Lung (tissue), 17 donors: ENCODE measurements at places on chromosomes 13 and 19. TPM values are rescaled to one million over a fixed set of nuclear protein-coding genes. Genes with fewer than 3 reads are reported as not detected.

SLC44A2 gene
- 115 TPM for total RNA-seq

SIAH3 gene
- total RNA-seq: 0.03 TPM

CRX gene
- total RNA-seq: not detected

PTPRS gene
- total RNA-seq: 96.7 TPM

CEACAM8 gene
- 0.18 TPM for total RNA-seq

HSD17B14 gene
- total RNA-seq: 17.9 TPM

ZNF599 gene
- 9.3 TPM for total RNA-seq

KIR2DL1 gene
- 0.46 TPM for total RNA-seq

GPX4 gene
- 365 TPM for total RNA-seq

DNA sequence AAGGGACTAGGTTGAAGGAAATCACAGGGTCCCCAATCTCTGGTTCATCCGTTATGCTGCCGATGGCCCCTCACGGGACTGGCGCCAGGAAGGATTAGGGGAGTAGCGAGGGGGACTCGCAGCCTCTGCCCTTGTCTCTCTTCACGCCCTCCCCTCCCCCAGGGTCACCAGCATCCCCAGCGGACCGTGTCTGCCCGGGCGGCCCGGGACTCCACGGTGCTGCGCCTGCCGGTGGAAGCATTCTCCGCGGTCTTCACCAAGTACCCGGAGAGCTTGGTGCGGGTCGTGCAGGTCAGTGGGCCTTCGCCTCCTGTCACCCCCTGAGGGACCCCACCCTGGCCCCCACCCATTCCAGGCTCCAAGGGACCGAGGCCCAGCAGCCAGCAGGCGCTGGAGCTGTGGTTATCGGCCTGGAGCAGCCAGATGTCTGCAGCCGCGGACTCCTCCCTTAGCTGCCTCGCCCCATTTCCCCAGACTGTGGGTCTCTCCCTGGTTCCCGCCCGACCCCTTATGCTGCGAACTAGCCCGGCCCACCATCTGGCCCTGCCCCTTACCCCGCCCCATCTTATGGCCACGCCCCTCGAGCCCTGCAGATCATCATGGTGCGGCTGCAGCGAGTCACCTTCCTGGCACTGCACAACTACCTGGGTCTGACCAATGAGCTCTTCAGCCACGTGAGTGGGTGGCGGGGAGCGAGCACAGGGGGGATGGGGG is 5.4 kb downstream of the PNPLA6 start:
- H3K4me1 ChIP-seq: no peaks in the 10 kb centered on the region
- no peak for DNase-seq
- H3K36me3 ChIP-seq: peaks cover 6% of the 10 kb centered on the region
- no peaks in the 10 kb centered on the region for H3K27me3 ChIP-seq

DNA sequence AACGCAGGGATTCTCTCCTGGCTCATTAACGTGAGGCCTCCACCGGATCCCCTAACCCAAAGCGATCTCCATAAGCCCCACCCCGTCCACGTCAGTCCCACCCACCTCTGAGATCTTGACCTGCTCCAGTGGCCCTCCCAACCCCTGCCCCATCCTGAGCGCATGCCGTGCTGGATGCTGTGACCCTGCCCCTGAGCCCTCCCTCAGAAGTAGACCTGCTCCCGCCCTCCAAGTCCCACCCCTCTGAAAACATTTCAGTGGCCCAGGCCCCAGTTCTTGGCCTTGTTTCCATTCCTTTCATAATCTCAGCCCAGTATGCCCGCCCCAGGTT is 19.9 kb downstream of the LMTK3 start:
- H3K4me1 ChIP-seq: no peaks in the 10 kb centered on the region
- DNase-seq: no peak
- no peaks in the 10 kb centered on the region for H3K36me3 ChIP-seq
- H3K27ac ChIP-seq: no peak overlapping the region
- peaks cover 28% of the 10 kb centered on the region for H3K27me3 ChIP-seq

- H3K27me3 ChIP-seq: no peaks in the 10 kb centered on the region
- H3K27ac ChIP-seq: no peak overlapping the region
- H3K4me3 ChIP-seq: no peak overlapping the region
- DNase-seq: no peak
Measured at GRCh38 chr13:50377726-50378270, 362.6 kb downstream of the KCNRG start.

GRCh38 chr19:29923653-29924052 is 18.4 kb upstream of the URI1 start:
- H3K4me3 ChIP-seq: no peak overlapping the region
- no peak overlapping the region for H3K27ac ChIP-seq

GRCh38 chr13:24141333-24141910 is 19.1 kb upstream of the SPATA13 start:
- DNase-seq: no peak
- no peaks in the 10 kb centered on the region for H3K27me3 ChIP-seq
- H3K4me1 ChIP-seq: peaks cover 8% of the 10 kb centered on the region

DNA sequence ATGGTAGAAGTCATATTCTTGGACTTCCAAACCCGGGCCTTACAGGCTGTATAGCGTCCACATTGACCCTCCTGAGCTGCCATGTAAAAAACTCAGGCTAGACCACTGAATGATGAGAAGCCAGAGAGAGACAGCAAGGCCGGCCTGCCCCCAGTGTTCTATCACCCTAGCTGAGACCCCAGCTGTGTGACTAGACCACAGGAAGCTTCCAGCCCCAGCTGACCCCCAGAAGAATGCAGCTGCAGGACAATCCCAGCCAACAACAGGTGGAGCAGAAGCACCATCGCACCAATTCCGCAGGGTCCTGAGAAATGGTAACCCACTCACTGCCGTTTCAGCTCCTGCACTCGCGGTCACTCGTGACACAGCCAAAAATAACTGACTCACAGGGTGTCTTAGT is 2.9 kb upstream of the ATP11A start:
- no peak overlapping the region for H3K4me3 ChIP-seq
- no peaks in the 10 kb centered on the region for H3K36me3 ChIP-seq
- no peak for DNase-seq

GRCh38 chr13:60275208-60275607 is 111.5 kb upstream of the DIAPH3 start:
- H3K4me3 ChIP-seq: no peak overlapping the region
- H3K4me1 ChIP-seq: no peaks in the 10 kb centered on the region
- no peak for DNase-seq

- H3K27me3 ChIP-seq: no peaks in the 10 kb centered on the region
- H3K36me3 ChIP-seq: no peaks in the 10 kb centered on the region
- H3K27ac ChIP-seq: no peak overlapping the region
- H3K4me1 ChIP-seq: no peaks in the 10 kb centered on the region
- no peak for DNase-seq
Measured at GRCh38 chr13:28735481-28736029, 16.8 kb upstream of the SLC46A3 start.
